Foreskin keratinocyte (primary cell): ENCODE measurements at places on chromosomes 2 and 18. TPM values are rescaled to one million over a fixed set of nuclear protein-coding genes. Genes with fewer than 3 reads are reported as not detected.

- DNase-seq, result no peak
Measured at GRCh38 chr2:203806761-203807160, 60.8 kb upstream of the CTLA4 start.

DNA sequence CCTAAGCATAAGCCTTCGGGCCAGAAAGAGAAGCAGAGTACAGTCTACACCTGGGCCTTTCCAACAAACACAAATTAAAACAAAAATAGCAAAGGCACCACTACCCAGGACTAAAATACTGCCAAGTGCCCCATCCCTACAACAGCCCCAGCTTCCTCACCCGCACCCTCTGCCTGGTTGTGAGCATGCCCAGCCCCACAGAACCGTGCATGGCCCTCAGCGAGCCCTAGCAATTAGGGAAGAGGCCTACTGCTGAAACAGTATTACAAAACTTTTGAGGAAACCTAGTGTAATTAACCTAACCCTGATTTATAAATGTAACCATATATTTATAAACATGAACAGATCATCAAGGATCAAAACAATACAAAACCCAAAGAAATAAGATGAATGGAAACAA is 44.2 kb downstream of the FARSB start:
- no peak for DNase-seq

MTLN gene
- 99.9 and 152 TPM in 2 replicates for polyA plus RNA-seq

SLC4A3 gene
- polyA plus RNA-seq, result 10.8 and 11.1 TPM in 2 replicates
